NCI-H510A (cell line): ENCODE measurements at places on chromosomes 13 and 19.

- DNase-seq = peak; percentile 90
Measured at GRCh38 chr19:14090509-14091080, at the start of gene SAMD1. Gene SAMD1 (minus strand): TSS chr19:14090751.

DNA sequence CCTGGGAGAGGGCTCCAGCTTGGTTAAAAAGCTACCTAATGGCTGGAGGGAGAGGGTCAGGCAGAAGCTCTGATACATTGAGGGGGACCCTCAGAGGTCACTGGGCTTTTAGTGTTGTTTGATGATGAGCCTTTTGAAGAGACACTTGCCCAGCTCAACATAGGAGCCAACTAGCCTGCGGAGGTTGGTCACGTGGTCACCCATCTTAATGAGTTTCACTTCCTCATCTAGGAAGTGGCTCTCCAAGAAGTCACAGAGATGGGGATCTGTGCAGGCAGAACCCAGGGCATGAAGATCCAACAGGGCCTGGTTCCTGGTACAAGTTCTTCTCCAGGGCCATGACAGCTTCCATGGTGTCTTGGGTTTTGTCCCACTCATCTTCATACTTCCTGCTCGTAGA, 33.4 kb downstream of the IPO5 start:
- no peak for DNase-seq

- no peak for DNase-seq
Measured at GRCh38 chr19:9757544-9758501, 10.7 kb downstream of the ZNF846 start.

- no peak for DNase-seq
Measured at GRCh38 chr19:33503433-33504057, 18.0 kb downstream of the PEPD start.

DNA sequence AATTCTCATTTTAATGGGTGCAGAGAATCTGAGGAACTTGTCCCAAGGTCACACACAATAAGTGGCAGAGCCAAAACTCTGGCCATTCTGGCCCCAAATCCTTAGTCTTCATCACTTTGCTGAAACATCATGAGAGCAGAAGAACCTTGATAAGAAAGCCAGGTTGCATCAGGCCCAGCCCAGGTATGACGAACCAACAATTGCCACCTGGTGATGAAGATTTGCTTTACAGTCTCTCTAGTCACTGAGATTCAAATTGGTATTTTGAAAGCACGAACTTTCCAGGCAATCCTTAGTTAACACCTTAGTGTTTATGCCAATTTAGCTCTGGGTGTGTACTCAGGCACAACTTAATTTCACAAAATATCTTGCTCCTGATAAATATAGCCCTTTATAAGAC, 502.7 kb upstream of the HTR2A start:
- DNase-seq = no peak

DNA sequence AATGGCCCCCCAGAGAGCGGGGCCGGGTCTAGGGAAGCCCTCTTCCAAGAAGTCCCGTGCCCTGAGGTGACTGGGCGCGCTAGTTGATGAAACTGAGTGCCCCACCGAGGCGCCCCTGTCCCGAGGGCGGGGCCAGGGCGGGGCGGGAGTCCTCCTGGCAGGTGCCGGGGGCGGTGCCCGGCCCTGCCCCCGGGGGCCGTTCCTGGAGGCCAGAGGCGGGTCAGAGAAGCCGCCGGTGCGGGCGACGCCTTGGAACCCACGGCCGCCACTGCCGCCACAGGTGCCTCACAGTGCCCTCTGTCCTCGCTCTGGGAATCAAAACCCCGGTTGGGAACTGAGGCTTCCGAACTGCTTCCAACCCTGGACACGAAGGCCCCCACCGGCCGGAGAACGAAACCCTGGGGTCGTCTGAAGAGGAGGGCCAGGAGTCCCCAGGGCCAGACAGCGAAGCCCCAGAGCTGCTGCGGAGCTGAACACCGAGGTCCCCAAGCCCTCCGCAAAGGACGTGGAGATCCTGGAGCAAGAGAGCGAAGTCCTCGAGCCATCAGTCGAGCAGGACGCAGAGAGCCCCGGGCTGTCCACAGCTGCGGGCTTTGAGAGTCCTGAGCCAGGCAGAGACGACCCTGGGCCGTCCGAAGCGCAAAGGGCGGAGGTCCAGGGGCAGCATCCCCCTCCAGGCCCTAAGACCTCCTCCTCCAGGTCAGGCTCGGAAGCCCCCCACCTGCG, at the start of gene MISP3:
MISP3 (plus strand) TSS at position 252 of the 726 bp plus-strand sequence. CDS start 524 bp downstream, outside the sequence.
- peak; percentile 81 for DNase-seq
